Left lung (tissue), 14 donors: ENCODE measurements at places on chromosomes 2 and 18. TPM values are rescaled to one million over a fixed set of nuclear protein-coding genes. Genes with fewer than 3 reads are reported as not detected.

Gene FAM136A
- polyA plus RNA-seq, result 56.5 TPM

Gene GKN2
- polyA plus RNA-seq, result 1.7 TPM

Gene PLGLB2
- polyA plus RNA-seq, result 2.6 TPM

Gene POTEE
- 0.07 TPM for polyA plus RNA-seq

Gene ALLC
- polyA plus RNA-seq, result not detected

Gene MDH1B
- 6.2 TPM for polyA plus RNA-seq

Gene INPP5D
- polyA plus RNA-seq, result 15.5 TPM

Gene ACOXL
- polyA plus RNA-seq, result 5.6 TPM

Gene MOCOS
- 1.3 TPM for polyA plus RNA-seq

Gene C1QL2
- not detected for polyA plus RNA-seq

Gene CHRNG
- 0.15 TPM for polyA plus RNA-seq

Gene GALNT13
- polyA plus RNA-seq, result 3.1 TPM

Gene BMP10
- not detected for polyA plus RNA-seq

Gene DSEL
- polyA plus RNA-seq, result 6.0 TPM

Gene SGPP2
- polyA plus RNA-seq, result 3.0 TPM

Gene MDH1
- polyA plus RNA-seq, result 229 TPM

Gene MAPK4
- 1.6 TPM for polyA plus RNA-seq

Gene CETN1
- polyA plus RNA-seq, result not detected

Gene DTNA
- 3.7 TPM for polyA plus RNA-seq

Gene CIB4
- 1.0 TPM for polyA plus RNA-seq

Gene CCDC102B
- polyA plus RNA-seq, result 22.3 TPM

Gene SH2D6
- polyA plus RNA-seq, result 0.80 TPM

Gene IL1F10
- polyA plus RNA-seq, result not detected

Gene TMEM247
- not detected for polyA plus RNA-seq

Gene ARL4C
- 24.2 TPM for polyA plus RNA-seq

Gene ENOSF1
- polyA plus RNA-seq, result 131 TPM

Gene SERPINB7
- polyA plus RNA-seq, result not detected

Gene SERPINB10
- 0.30 TPM for polyA plus RNA-seq

Gene ATRAID
- 139 TPM for polyA plus RNA-seq

Gene MC5R
- polyA plus RNA-seq, result not detected

Gene KANSL3
- polyA plus RNA-seq, result 55.2 TPM

Gene MALL
- 46.5 TPM for polyA plus RNA-seq

Gene TMEM37
- polyA plus RNA-seq, result 27.6 TPM

Gene GPR45
- 0.17 TPM for polyA plus RNA-seq

Gene SPATA3
- polyA plus RNA-seq, result 0.16 TPM

Gene IL1RN
- 1.3 TPM for polyA plus RNA-seq

Gene UGT1A4
- polyA plus RNA-seq, result not detected

Gene AP1S3
- polyA plus RNA-seq, result 5.2 TPM

Gene C2orf80
- not detected for polyA plus RNA-seq

Gene SKOR2
- polyA plus RNA-seq, result not detected

Gene CDKL4
- polyA plus RNA-seq, result 1.2 TPM

Gene NEB
- polyA plus RNA-seq, result 8.6 TPM

Gene SLC8A1
- 5.4 TPM for polyA plus RNA-seq

Gene CCL20
- polyA plus RNA-seq, result 0.92 TPM

Gene HNRNPA3
- polyA plus RNA-seq, result 654 TPM

Gene ARHGAP15
- polyA plus RNA-seq, result 33.6 TPM

Gene CNGA3
- polyA plus RNA-seq, result 0.07 TPM

Gene STPG4
- polyA plus RNA-seq, result 0.17 TPM

Gene ASTL
- polyA plus RNA-seq, result 0.21 TPM

Gene CTDP1
- polyA plus RNA-seq, result 8.4 TPM

Gene UPP2
- 0.39 TPM for polyA plus RNA-seq

Gene SYT4
- polyA plus RNA-seq, result 0.65 TPM

Gene ALPI
- not detected for polyA plus RNA-seq

Gene CYP1B1
- polyA plus RNA-seq, result 2.0 TPM

Gene VIT
- not detected for polyA plus RNA-seq
